SW 1271 (cell line): ENCODE measurements at places on chromosomes 5 and 9.

DNA sequence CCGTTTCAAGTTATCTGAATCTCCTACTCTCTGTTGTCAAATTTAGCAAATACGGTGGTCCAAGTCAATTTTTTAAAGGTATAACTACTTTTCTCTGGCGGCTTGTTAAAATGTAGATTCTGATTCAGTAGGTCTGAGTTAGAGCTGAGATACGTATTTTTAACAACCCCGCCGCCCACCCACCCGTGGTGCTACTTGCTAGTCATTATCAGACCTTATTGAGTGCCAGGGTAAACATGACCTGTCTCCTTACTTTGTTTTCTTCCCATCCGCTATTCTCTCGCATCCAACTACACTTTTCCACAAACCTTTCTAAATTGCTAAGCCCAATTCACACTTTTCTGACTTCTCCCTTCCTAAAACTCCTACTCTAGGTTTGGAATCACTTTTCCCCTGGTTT is 694 bp upstream of the PLAA start:
- no peak for DNase-seq

- no peak for DNase-seq
Measured at GRCh38 chr5:79963261-79964061, 27.6 kb downstream of the MTX3 start.

- peak; percentile 63 for DNase-seq
Measured at GRCh38 chr9:72856972-72857623, 95.8 kb downstream of the ALDH1A1 start.

GRCh38 chr5:2608391-2608790 is 143.1 kb downstream of the IRX2 start:
- DNase-seq: no peak

DNA sequence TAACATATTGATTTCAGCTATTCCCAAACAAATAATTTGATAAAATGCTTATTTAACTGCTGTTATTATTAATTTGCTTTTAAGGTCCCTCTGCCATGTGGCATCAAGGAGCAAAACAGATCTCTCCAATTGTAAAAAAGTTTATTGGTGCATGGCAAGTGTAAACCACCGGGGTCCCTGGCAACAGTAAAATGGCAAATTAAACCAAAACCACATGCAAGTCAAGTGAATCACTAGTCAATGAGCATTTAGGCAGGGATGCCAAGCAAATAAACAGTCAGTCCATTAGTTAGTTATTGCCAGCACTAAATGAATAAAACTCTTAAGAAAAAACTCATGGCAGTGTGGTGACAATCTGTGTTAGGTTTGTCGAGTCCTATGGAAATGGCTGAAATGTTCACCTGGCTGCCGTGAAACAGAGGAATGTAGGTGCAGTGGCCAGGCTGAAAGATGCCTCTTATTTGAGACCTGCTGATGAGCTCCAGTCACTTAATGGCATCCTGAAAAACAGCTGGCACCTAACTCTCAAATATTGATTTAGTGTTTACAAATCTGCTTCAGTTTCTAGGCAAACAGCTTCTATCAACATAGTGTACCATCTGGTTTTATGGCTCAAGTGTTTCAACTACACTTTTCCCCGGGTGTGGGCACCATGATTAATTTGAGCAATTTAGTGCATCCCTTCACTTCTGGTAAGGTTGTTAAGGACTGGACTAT is 296.5 kb upstream of the ITGA1 start:
- DNase-seq: no peak

GRCh38 chr5:111606194-111606593 is 93.9 kb upstream of the STARD4 start:
- DNase-seq: no peak

GRCh38 chr5:44011518-44011917 is 377.7 kb downstream of the FGF10 start:
- DNase-seq: no peak

GRCh38 chr5:170503990-170504596 is at the start of gene KCNIP1:
Gene KCNIP1 (plus strand): TSS chr5:170504020.
- DNase-seq: no peak

DNA sequence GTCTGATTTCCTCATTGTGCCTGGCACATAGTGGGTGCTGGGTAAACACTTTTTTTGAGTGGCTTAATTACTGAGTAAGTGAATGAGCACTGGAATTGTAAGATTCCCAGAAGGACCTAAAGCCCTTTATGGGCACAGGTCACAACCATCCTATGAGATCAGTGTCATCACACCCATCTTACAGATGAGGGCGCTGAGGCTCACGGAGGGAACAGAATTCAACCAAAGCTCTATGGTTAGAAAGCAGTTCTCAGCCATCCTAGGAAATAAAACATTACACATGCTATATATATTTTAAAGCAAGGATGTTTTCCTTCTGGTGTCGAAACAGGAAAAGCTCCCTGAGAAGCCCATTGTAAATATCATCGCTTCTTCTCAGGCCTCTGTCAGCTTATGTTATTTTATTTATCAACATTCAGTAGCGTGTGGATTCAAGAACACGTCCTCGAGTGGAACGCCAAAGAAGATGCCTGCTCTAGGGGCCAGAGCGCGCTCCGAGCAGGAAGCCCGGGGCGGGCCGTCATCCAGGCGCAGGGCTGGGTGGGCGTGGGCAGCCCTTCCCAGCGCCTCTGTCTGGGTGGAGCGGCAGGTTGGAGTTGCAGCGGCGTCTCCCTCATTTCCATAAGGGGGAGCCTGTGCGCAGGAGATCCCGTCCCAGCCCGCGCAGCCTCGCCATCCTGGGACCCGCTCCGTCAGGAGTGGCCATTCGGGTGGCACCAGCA is 155.8 kb upstream of the SMIM23 start:
- DNase-seq: peak; percentile 45

DNA sequence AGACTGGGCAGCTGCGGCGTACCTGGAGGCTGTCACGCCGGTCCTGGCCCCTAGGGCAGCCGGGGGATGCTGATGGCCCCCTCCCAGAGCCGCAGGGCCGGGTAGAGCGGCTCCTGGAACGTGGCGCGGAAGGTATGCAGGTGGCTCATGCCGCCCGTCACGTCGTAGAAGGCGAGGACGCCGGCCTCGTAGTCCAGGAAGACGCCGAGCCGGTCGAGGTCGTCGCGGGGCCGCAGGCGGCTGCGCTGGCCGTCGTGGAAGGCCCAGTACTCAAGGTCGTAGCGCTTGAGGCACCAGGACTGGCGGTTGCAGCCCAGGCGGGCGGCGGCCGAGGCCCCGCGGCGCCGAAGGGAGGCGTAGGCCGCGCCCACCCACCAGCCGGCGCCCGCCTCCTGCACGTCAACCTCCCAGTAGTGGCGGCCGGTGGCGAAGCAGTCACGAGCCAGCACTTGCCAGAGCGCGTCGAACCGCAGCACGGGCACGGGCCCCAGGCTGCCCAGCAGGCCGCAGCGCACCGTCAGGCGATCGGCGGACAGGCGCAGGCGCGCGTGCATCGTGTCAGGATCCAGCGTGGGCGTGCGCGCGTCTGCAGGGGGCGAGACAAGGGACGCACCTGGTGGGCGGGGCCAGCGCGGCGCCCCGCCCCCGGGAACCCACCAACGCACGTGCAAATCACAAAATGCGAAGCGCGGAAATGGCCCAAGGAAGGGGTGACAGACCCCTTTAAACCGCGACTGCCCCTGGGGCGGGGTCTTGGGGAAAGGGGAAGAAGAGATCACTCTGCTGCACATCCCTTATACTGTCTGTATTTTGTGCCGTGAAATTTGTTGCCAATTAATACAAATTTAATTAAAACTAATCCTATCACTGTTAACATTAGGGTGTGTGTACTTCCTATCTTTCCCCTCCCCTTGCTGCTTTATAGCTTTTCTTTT is 31.2 kb downstream of the NANS start:
- DNase-seq: no peak

GRCh38 chr9:5580650-5581049 is 48.3 kb upstream of the RIC1 start:
- DNase-seq: no peak

DNA sequence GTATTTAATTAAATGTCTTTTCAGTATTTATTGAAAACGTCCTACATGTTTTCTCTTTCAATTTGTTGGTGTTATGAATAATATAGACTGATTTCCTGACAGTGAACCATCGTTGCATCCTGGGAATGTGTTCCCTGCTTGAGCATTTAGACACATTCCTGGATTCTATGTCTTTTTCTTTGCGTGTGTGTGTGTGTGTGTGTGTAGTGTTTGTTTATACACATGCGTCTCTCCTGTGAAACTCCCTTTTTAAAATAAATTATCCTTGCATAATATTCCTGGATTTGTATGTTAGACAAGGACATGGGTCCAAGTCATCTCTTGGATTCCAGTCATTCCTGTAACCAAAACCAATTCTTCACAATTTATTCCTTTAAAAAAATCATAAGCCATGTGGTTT is 153.4 kb downstream of the HSPA4 start:
- no peak for DNase-seq

DNA sequence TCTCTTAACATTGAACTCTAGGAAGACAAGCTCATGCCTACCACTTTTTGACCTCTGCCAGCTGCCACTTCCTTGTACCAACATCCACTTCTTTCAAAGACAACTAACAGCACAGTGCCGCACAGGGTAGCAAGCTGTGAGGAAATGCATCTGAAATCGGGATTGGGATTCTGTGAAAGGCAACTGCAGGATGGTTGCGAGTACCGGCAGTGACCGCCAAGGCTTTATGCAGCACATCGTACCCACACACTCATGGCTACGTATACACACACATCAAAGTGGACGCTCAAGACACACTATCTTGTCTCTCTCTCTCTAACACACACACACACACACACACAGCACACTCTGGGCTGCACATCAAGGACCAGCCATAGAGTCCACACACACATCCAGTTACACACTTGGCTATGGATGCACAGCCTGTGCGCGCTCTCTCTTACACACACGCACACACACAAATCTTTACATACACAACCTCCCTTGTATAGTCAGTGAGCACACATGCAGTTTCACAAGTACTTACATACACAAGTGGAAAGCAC is 964 bp downstream of the HTR4 start:
- DNase-seq: no peak

GRCh38 chr5:171506951-171507350 is 87.5 kb downstream of the FGF18 start:
- no peak for DNase-seq

DNA sequence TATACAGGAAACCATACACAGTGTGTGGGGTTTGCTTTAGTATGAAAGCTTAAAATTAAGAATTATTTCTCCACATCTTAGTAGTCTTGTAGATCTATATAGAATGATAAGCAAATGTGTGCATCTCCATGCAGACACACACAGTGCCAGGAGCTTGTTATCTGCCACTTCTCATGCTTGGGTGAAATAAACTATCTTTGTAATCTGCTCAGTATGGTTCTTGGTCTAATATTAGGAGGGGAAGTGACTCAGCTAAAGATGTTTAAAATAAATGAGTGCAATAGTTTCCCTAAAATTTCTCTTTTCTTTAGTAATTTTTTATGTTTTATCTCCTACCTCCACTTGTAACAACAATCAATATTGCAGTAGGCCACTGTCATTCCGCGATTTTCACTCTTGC is 689.6 kb downstream of the TAF11L14 start:
- DNase-seq: no peak

- no peak for DNase-seq
Measured at GRCh38 chr5:170105642-170106611, at the start of gene FOXI1. Gene FOXI1 (plus strand): TSS chr5:170105897. CDS start chr5:170105958, 61 bp downstream.

DNA sequence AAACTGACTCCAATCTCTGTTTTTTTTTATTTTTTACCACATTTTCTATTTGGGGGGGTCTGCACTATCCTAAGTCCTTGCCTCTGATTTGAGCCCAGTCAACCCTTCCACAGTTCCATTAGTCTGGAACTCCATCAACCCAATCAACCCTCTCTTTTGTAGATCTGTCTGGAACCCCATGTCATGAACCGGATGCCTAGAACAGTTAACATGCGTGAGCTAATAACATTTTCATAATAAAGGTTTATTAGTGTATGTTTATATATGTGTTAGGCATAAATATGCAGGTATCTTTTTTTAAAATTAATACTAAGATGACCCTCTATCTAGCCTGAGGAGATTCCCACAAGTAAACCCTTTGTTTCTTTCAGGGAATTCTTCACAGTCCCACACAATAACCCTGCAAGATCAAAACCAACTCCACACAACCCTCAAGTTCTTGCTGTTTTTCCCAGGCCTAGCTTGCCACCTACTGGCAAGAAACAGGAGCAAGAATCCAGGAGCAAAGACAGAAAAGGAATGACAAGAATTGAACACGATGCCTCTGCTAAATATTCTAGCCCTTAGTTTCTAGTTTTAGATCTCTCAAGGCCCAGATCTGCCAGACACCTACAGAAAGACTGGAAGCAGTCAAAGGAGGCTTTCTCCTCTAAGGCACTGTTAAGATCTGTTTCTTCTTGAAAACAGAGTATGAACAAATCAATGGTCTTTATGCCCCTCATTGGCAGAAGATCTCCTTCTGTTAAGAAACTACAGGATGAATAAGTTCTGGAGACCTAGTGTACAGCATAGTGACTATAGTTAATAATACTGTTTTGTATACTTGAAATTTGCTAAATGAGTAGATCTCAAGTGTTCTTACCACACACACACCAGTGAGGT is 100.4 kb downstream of the TRIM36 start:
- no peak for DNase-seq

DNA sequence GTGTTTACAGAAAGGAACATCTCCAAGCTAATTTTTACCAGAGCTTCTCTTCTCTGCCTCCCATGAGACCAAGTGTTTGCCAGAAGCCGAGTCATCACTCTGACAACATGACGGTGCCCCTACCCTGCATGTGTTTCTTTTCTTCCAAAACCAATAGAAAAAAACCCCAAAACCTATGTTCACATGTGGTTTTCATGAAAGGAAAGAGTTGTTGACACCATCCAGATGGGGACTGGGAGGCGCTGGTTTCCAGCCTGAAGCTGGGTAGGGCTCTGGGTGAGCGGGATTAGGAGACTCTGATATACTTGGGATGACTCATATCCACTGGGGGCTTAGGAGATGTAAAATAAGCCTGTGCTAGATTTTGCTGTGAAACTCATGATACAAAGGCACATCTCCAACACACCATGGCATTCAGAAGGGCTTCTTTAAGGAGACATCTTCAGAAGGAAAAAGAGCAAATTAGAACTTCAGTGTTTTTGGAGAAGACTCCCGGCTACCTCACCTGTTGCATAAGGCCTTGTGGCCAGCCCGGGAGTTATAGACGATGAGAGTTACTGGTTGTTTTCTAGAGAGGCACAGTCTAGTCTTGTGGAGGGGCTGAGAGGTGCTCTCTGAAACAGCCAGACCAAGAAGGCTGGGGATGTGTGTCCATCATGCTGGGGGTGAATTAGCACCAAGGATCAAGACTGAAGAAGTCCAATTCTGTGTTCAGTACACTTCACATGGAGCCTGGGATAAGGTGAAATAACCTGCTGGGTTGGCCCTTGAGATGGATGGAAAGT is 108.9 kb upstream of the LHFPL2 start:
- DNase-seq: no peak

DNA sequence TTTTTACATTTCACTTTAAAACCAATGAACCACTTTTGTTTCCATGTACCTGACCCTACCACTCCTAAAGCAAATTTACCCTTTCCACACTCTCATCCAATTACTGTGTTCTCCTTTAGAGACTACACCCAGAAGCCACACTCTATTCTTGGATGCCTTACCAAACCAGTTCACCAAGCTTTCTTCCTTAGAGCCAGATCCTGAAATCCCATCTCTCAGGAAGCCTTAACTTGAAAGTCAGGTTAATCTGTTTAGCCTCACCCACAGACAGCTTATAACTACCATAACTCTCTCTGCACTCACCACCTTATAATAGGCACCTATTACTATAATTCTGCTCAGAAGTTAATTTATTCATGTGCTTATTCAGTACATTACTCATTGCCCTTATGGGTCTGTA is 4.3 kb downstream of the CSNK1A1 start:
- DNase-seq: no peak
